ENCODE measurements at places on chromosomes 12 and 14. TPM values are rescaled to one million over a fixed set of nuclear protein-coding genes. Genes with fewer than 3 reads are reported as not detected.

- no peak for DNase-seq
These were observed 19.5 kb upstream of the TTC9 start for GRCh38 chr14:70622111-70622712.

DNA sequence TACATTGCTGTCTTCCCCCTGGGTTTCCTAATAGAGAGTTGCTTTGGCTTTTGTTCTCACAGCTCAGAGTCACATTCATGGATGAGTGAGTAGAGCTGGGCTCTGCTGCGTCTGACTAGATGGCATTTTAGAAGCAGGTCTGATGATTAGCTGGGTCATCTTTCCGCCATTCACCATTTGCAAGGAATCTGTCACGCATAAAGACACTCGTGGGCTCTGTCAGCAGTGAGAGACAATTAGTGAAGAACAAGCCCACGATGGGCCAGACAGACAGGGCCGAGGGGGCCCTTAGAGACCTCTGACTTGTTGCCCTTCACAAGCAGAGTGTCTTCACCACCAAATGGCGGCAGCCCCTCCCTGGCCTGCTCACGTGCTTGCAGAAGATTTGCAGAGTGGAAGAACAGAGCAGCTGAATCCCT is 175.0 kb downstream of the CRADD start:
- DNase-seq, result no peak

Gene KRT8
- total RNA-seq, result not detected

Gene PPFIA2
- 237 TPM for total RNA-seq

- DNase-seq, result no peak
These were observed 678.2 kb downstream of the NRXN3 start for GRCh38 chr14:78848234-78848820.

DNA sequence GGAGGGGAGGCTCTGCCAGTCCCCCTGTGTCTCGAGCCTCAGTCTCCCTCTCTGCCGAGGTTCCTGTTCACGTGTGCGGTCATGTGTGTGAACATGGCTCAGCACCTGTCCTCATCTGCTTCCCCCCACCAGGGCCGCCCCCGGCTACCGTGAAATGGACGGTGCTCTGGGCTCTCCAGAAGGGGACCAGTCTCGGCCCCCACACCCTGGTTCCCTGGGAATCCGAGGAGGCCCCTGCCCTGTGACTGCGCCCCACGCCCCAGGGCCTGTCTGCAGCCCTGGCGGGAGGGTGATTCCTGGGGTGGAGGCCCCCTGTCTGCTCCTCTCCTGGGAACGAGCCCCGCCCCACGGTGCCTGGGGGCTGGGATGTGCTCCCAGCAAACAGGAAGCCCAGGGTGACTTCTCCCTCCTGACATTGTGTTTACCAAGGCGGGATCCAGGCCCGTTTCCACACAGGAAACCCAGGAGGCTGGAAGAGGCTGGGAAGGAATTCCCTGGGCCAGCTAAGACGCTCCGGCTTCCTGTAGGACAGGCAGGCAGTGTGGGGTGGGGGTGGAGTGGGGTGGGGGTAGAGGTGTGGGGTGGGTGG is 46.6 kb downstream of the KIF26A start:
- no peak for DNase-seq

Gene SCNN1A
- not detected for total RNA-seq

DNA sequence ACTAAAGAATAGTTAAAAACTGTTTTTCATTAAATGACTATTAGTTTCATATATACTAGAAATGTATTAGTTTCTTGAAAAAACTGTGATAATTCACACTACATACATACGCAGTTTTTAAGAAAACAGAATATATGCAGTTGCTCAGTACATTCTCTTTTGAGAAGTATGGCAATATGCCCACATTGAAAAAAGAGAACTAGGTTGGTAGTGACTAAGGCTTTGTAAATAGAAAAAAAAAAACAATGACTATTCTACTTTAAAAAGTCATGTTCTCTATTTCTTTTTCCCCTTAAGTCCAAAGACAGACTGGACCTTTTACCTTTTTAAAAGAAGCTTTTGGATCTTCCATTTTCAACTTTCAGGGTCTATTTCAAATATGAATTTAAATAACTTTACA is 25.0 kb downstream of the SNX6 start:
- DNase-seq, result no peak

- peak; percentile 29 for DNase-seq
These were observed 895 bp upstream of the CCDC88C start for GRCh38 chr14:91418387-91419043.

DNA sequence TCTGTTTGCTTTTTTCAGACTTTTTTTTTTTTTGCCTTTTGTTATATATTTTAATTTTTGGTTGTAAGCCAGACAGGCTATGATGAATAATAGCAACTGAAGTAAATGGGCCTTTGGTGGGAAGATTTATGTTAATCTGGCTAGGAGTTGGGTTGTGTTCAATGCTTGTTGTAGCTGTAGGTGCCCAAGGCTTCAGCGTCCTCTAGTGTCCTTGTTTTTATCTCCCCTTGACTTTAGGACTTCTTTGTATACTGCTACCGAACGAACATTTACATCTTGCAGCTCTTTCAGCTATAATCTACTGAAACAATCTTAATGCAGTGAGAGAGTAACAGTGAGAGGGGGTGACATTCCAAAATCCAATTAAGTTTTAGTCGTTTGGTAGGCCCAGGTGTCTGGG is 848.4 kb upstream of the FBXO33 start:
- no peak for DNase-seq

DNA sequence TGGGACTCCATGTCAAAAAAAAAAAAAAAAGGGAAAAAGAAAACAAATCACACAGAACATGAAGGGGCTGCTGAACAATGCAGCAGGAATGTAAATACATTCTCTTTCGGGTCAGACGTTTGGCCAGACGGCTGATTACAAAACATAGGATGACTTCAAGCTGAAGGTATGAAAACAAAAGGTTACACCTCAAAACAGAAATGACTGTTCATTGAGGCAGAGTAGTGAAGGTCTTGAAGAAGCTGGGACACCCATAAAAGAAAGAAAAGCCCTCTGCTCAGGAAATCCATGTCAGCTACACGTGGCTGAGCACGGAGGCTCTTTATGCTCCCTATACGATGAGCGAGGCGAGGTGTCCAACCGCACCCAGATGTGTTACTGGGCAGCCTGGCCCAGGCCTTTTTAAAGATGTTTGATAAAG is 37.7 kb downstream of the FGD4 start:
- no peak for DNase-seq

GRCh38 chr14:105120056-105120455 is 48.5 kb downstream of the JAG2 start:
- DNase-seq, result no peak

Gene COX8C
- not detected for total RNA-seq

DNA sequence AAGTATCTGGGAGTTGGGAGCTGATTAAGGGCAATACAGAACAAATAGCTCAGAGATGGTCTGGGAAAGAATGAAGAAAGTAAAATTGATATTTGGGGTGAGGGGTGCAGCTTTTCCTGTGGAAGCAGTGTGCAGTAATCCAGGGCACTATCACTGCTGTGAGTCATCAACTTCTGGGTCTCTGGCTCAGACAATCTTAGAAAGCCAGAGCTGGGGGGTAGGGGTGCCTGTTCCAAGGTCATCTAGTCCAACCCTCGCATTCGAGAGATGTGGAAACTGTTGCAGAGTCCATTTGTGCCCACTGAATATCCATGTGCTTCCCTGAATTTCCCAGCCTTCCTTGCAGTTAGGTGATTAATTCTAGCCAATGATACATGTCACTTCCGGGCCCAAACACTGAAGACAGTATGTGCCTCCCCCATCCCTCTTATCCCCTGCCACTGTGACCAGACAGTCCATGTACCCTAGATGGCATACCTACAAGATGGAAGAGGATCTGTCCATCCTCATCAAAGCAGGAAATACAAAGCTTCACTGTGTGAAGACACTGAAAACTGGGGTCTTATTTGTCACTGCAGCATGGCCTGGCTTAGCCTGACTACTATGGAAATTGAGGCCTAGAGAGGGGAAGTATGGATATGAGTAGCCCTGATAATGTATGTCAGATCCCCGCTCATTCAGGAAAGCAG is 51.9 kb downstream of the ZFP36L1 start:
- DNase-seq, result no peak

Gene MED6
- total RNA-seq, result 61.3 TPM

DNA sequence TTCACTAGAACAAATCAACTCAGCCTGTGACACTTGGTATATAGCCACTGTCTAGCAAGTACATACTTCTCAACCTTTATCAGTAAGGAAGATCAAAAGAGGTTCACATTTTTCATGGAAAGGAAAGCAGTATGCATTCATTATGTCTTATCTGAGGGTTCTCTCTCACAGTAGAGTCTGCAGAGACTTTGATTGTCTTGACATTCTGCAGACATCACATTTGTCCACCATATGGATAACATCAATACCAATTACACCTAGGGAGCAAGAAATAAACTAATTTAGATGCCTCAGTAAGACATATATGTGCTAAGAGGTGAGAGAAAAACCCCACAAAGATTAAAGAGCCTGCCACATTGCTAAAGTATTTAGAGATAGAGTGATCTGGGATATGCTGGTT is 110.8 kb upstream of the SLC35F4 start:
- DNase-seq, result no peak

DNA sequence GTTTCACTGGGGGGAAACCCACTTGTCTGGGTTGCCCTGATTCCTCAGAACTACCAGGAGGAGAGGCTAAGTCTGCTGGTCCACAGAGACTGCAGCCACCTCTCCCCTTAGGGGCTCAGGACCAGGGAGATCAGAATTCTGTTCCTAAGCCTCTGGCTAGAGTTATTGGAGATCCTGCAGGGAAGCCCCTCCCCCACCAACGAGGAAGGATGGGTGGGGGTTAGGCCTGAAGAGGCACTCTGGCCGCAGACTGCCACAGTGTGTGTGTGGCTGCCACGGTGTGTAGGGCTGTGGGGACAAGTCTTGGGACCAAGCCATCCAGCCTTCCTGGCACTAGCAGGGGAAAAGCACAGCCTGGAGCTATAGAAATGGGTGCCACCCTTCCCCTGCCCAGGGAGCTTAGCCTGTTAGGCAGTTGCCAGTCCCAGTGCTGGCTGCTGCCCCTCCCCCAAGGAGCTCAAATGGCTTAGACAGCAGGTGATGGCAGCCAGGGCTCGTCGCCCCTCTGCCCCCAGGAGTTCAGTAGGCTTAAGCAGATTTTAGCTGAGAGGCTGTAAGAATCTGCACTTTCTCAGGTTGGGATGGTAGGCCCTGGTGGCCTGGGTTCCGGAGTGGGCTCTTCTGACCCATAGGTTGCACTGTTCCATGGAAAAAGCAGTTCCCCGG is 107.7 kb downstream of the ERGIC2 start:
- DNase-seq, result no peak

DNA sequence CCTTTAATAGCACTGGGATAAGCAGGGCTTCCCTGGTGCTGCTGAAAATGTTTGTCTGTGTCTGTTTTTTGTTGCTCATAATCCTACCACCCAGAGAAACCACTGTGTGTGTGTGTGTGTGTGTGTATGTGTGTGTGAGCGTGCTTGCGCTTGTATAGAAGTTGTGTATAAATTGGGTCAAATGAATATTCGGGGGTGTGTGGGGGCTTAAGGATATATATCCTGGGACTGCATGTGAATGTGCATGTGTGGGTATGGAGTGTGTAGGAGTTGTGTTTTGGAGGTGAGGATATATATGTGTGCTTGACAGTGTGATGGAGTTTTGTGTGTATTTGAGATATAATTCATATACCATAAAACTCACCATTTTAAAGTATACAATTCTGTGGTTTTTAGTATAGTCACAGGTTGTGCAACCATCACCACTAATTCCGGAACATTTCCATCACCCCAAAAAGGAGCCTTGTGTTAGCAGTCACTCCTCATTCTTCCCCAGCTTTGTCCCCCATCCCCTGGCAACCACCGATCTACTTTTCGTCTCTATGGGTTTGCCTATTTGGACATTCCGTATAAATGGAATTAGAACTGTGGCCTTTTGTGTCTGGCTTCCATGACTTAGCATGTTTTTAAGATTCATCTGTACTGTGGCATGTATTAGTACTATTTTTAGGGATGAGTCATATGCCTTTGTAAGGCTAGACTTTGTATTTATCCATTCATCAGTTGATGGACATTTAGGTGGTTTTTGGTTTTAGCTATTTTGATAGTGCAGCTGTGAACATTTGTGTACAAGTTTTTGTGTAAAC is 25.6 kb downstream of the TCTN1 start:
- DNase-seq, result peak; percentile 14

DNA sequence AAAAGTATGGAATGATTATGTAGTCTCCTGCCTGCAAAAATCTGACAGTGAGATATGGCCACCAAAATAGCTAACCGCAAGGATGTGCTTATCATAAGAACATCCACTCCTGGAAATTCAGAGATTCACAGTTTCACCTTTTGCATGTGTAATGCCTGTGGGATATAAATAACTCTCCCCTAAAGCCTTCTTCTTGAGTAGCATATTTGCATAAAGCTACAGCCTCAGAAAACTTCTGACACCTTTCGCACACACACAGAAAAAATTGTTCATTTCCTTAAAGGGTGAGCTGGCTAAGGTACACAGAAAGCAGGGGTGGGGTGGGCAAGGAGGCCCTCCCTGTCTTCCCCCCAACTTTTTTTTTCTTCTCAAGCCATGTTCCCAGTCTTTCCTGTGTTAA is 3.1 kb upstream of the IGF1 start:
- no peak for DNase-seq

DNA sequence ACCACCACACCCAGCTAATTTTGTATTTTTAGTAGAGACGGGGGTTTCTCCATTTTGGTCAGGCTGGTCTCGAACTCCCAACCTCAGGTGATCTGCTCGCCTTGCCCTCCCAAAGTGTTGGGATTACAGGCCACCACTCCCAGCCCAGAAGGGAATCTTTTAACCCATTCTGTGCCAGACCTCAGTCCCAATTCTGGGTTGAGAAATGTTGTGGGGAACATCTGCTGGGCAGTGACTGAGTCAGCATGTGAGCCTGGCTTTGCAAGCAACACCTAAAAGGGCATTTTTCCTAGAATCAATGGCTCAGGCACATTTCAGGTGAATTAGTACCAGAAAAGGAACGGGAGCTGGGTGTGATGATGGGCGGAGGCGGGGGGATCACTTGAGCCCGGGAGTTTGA is 7.6 kb upstream of the SPATS2 start:
- no peak for DNase-seq

Gene MYBPC1
- 2.0 TPM for total RNA-seq

DNA sequence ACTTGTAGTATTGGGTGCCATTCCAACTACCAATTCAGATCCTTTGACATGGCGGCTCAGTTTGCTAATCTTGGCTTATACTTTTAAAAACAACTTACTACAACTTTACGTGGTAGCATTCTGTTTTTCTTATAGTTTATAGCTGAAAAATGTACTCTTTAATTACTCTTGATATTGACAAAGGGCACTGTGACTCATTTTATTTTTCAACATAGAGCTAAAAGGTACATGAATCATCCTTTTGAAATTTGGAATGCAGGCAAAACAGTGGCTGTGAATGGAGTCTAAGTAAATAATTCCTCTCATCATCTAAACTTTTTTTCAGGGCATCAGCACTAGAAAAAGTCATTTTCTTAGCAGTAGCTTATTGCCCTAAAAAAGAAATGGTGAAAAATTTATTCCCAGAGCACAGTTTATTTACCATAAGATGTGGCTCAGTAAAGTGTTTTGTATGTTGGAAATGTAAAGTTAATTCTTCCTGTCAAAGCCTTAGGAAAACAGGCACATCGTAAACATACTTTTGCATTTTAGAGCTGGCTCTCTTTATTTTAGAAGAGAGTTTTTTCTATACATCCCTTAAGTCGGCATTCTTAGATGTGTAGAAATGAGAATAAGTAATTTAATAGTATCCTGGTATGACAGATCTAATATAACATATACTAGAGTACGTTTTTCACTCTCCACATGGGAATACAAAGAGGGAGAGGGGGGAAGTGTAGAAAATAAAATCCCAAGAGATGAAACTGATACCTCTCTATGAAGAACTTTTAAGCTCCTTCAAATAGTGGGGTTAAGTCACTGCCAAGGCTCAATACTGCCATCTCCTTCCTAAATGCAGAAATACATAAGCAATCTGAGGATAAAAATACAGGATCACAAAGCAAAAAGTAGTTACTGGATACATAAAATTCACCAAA is 55.2 kb downstream of the SLC25A21 start:
- DNase-seq, result no peak
